ENCODE measurements at places on chromosomes 6 and 20.

- DNase-seq = no peak
These were observed 623.8 kb downstream of the PHF3 start for GRCh38 chr6:64259372-64259771.

DNA sequence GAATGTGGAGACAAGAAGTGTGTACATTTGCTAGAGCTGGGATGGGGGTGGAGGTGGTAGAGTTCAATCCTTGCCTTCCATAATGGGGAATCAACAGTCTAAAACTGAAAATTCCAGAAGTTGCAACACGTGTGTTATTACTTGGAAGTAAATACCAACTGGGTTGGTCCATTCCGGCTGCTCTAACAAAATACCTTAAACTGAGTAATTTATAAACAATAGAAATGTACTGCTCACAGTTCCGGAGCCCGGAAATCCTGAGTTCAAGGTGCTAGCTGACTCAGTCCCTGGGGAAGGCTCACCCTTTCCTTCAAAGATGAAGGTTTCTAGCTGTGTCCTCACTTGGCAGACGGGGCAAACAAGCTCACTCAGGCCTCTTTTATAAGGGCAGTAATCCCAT is 59.0 kb downstream of the RIN2 start:
- peak; percentile 49 for DNase-seq

GRCh38 chr20:62815066-62815991 is 1.5 kb upstream of the COL9A3 start:
- peak; percentile 83 for DNase-seq

DNA sequence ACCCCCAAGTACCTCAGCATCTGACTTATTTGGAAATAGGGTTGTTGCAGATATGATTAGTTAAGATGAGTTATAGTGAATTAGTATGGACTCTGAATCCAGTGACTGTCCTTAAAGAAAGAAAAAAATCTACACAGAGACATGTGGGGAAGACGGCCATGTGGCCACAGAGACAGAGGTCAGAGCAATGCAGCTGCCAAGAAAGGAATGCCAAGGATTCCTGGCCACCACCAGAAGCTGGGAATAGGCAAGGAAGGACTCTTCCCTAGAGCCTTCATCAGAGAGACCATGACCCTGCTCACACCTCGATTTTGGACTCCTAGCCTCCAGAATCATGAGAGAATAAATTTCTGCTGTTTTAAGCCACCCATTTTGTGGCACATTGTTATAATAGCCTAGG is 81.8 kb downstream of the FYN start:
- no peak for DNase-seq

DNA sequence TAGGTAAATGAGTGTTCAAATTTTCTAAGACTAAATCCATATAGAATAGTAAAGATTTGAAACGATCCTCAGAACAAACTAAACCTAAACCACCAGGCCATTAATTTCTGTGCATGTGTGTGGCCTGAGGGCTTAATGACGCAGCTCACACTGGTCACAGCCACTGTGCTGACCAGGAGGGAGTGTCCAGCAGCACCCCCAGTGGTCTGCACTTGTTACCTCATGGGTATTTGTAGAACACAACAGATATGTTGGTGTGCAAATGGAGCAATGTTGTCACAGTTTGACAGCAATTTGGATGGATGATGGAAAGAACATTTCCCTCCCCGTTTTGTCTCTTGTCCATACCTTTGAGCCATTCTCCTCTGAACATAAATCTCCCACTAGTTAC is 122.4 kb upstream of the EXOC2 start:
- no peak for DNase-seq

GRCh38 chr6:131828080-131828479 is 20.3 kb downstream of the ENPP1 start:
- DNase-seq = no peak

- DNase-seq = peak; percentile 70
These were observed 56.6 kb downstream of the SYTL3 start for GRCh38 chr6:158706369-158706982.

DNA sequence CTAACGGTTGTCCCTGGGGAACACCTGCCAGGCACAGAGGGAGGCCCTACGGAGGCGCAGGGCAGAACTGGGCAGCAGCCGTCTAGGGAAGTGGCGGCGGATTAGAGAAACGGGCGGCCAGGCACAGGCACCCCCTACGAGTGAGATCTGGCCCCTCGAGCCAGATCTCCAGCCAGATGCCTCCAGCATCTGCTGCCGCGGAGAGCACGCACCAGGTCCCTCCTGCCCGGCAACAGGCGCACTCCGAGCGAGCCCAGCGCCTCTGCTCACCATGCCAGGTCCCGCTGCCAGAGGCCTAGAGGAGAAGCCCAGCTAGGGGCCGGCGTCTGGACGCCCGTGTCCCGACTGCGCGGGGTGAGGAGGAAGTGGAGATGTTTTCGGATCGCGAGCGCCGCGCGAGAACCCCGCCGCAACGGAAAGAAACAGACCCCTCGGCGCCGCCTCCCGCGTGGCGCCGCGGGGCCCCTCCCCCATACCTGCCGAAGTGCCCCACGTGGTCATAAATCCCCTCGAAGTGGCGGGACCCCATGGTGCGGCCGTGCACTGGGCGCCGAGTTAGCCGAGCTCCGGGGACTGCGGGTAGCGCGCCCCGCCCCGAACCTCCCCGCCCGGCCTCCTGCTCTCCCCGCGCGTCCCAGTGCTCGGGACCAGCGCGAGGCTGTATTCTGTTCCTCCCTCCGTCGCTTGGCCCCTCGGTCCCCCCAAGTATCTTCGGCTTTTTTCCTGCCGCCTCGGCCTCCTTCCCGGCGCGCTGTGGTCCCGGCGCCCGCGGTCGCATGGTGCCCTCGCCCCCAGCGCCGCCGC is at the start of gene SLC22A16:
TSS of gene SLC22A16 (minus strand) at position 568 of the 804 bp plus-strand sequence. CDS start at position 529, 39 bp downstream.
- DNase-seq = no peak

DNA sequence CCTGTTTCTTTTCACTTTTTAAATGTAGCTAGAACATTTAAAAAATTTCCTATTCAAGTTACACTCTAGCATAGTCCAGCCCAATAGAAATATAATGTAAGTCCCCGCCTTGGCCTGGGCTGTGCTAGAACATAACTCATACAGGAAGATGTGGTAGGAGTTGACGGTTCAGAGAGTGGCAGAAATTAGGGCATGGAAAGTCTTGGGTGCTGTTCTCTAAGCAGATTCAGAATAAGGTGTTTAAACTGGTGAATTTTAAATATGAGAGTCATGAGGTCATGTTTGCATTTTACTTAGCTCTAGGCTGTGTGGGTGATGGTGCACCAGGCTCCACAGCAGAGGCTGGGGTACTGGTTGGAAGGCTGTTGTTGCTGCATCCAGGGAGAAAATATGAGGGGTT is 256.5 kb downstream of the FARS2 start:
- DNase-seq = no peak

DNA sequence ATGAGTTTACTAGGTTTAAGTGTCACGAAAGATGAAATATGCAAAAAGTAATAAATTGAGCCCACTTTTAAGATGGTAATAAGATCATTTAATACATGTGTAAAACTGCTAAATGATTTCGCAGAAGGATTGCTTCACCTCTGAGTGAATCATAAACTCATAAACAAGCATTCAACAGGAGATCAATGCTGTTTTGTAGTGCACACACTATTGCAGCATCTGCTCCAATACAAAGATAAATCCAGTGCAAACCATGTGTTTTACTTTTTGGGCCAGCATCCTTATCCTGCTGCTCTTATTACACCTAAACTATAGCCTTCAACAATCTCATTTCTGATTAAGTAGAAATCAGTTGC is 400.1 kb downstream of the NKAIN2 start:
- no peak for DNase-seq

GRCh38 chr6:41691426-41692079 is 43.9 kb downstream of the TFEB start:
- DNase-seq = no peak

DNA sequence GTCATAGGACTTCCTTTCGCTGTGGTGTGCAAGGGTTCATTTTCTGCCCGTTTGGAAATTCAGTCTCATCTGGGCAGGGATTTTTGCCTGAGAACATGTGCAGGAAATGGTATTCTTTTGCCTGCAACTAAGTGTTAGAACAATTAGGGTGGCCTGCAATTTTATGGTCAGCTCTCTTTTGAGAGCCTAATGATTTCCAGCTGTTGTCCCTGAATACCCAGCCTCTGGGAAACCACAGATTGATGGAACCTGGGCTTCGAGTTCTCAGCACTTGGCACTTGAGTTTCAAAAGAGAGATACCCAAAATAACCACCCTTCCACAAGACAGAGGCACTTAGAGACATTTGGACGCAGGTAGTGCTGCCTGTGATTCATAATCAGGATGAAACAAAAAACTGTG is 217.2 kb upstream of the FOXA2 start:
- no peak for DNase-seq

GRCh38 chr20:11092151-11092550 is 418.4 kb upstream of the JAG1 start:
- no peak for DNase-seq

GRCh38 chr6:71454056-71454455 is 165.4 kb downstream of the OGFRL1 start:
- no peak for DNase-seq

DNA sequence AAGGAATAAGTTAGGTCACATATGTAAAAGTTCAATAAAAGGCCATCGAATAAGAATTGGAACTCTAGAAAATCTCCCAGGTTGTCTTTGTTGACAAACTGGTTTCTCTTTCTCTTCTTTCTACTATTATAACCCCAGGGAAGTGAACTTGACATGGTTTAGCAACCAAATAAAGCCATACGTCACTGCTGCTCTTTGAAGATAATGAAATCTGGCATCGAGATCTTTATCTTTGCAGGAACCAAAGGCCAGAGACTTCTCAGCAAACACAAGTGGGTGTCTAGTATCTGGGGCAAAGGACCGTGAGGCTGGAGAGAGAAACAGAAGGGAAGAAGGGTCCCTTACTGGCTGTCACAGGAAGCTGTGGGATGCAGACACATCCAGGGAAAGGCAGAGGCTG is 286.7 kb upstream of the CDYL start:
- no peak for DNase-seq

GRCh38 chr6:71544028-71544427 is 255.4 kb downstream of the OGFRL1 start:
- no peak for DNase-seq

DNA sequence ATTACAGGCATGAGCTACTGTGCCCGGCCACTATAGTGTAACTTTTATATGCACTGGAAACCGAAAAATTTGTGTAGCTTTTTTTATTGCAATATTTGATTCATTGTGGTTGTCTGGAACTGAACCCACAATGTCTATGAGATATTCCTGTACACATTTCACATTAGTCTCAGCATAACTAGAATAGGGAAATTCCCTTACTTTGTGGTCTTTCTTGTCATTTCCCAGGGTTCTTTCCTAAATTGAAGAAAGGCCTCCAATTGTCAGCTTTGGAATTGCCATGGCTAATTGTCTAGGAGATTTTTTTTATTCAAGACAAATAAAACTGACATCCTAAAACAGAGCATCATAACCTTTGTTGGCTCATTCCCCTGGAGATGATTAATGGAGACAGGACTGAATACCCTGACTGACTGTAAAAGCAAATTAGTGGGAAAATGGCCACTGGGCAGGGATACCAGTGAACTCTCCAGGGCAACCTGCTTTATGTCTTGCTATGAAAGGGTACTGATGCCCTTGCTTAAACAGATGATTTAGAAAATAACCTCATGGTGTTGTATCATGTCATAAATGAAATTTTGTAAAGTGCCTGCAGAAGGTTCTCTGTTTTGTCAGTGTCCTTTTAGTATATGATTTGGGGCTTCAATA is 576.9 kb downstream of the RFPL4B start:
- DNase-seq = no peak

All from right cardiac atrium (tissue), 5 donors.